Fibroblast of skin of back (primary cell): ENCODE measurements at places on chromosomes 16 and 17.
A peak's percentile ranks its signal among the peaks of the same experiment; 100 is the strongest.

DNA sequence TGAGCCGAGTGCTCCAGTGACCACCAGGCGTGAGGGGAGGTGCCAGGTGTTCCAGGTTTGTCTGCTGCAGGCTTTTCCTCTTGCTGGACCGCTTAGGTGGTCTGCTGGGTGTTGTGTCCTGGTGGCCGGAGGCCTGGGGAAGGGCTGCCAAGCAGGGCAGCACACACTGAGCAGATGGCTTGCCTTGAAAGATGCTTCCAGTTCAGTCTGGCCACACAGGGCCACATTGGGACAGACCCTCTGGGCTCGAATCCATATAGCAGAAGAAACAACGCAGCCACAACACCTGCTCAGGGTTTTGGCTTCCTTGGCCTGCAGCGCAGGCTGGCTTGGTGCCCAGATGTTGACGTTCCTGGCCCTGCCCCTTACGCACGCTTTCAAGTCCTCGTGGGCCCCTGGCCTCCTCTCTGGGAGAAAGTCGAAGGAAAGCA, 24.8 kb downstream of the GINS2 start:
- DNase-seq, result no peak

DNA sequence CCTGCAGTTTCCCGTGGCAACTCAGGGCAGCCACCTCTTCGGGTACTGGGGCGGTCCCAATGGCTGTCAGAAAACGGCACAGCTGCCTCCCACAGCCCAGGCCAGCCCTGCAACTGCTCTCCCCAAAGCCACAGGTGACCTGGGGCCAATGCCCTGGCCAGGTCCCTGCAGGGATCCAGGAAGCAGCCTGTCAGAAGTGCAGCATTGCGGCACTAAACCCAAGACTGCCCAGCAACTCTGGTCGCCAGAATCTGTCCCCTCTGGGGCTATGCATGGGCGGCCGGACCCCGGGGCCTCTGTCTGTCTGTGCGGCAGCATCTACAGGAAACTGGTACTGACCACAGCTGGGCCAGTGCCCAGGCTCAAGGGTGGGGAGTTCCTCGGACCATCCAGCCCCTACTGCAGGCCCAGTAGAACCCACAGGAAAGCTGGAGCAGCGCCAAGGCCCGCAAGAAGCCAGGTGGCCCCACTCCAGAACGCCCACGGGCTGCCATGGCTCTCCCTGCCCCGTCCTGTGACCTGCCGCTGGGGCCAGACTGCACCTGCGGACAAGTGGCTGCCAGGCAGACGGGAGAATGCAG, 5.5 kb downstream of the CYBC1 start:
- no peak for DNase-seq

DNA sequence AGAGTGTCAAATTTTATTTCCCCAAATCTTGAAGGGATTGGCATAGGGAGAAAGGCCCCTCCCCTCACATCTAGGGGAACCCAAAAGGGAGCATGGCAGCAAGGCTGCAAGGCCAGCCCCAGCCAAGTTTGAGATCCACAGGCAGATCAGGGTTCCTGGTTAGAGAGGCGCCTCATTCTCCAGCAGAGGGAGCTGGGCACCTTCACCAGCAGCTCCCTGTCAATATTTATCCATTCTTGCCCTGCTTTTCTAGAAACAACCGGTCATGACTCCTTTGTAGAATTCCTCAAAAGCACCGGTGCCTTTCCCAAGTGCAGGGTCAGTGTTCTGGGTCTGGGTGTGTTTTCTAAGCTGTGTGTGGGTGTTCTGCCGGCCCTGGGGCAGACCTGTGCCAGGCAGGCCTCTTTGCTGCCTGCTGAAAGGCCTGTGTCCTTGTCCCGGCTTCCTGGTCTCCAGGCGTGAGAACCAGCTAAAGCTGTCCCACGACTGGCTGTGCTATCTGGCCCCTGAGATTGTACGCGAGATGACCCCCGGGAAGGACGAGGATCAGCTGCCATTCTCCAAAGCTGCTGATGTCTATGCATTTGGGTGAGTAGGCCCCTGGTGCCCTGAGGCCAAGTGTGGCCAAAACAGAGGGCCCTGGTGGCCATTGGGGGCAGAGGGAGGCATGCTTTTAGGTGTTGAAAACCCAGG, 21.2 kb upstream of the LGALS9 start:
- DNase-seq, result no peak

DNA sequence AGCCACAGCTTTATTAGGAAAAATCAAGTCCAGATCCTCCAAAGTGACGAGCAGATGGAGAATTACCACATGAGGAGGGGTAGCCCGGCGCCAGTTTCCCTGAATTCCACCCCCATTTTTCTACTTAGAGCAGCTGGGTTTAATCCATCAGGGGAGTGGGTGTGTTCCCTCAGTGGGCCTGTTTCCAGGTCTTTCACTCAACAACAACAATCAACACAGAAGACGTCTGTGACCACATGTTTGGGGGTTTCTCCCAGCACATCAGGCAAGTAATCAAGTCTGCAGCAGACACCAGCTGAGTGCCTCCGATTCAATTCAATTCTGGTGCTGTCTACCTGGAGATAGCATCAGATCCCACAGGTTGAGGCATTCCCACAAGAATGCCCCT, 6.8 kb downstream of the SLC6A2 start:
- DNase-seq, result no peak

DNA sequence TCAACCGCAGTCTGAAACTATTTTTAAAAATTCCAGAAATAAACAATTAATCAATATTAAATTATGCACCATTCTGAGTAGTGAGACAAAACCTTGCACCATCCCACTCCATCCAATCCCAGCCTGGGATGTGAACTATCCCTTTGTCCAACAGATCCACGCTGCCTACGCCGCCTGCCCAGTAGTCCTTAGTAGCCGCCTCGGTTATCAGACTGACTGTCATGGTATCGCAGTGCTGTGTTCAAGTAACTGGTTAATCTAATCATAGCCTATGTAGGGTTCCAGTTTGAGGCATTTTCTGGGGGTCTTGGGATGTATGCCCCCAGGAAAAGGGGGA, 437.7 kb downstream of the HS3ST3B1 start:
- DNase-seq, result no peak

DNA sequence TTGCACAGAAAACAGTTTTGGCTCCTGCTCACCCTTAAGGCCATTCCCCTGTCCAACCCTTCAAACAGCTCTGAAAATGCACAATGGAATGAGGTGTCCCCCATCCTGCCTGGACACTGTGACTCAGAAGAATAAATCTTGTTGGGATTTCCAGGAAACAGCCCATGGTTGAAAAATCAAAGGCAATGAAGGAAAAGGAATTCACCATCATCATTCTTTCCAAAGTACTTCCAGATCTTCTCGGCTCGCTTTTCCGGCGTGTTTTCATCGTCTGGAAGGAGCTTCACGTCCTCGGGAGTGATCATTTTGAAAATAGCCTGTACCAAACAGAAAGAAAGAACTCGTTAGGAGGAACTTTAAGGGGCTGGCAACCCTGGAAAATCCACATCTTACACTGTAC, 4.3 kb downstream of the RCVRN start:
- peak; percentile 81 for DNase-seq
